ENCODE measurements at places on chromosomes 12 and 14.

DNA sequence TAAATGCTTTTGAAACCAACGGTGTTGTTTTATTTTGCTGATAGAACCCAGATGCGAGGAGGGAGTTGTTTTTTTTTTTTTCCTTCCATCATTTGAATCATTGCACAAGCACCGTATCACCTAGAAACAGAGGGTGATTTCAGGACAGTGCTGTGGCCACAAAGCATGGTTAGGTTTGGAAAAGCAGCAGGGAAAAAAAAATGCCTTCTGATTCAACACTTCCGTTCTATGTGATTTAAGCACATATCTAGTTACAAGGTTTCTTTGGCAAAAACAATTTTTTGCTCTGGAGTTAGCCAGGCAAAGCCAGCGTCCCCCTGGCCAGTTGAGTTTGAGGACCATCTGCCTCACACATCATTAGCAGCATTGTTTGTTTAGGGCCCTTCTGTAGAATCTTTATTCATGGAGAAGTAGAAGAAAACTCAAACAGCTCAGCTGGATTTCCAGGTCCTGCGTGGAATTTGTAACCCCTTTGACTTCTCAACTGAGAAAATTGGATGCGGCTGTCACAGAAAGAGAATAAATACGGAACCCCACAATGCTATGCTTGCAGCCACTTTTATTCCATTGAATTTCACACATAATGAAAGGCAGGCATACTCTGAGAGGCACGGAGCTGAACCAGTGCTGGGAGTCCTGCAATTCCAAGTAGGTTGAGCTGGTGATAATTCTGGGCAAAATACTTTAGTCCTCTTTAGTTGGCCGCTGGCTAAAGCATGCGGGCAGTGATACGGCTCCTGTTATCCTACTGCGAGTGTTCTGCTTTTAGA is 17.0 kb upstream of the WNT5B start:
- DNase-seq = no peak

- no peak for DNase-seq
Measured at GRCh38 chr12:41962171-41962572, 182.5 kb downstream of the GXYLT1 start.

DNA sequence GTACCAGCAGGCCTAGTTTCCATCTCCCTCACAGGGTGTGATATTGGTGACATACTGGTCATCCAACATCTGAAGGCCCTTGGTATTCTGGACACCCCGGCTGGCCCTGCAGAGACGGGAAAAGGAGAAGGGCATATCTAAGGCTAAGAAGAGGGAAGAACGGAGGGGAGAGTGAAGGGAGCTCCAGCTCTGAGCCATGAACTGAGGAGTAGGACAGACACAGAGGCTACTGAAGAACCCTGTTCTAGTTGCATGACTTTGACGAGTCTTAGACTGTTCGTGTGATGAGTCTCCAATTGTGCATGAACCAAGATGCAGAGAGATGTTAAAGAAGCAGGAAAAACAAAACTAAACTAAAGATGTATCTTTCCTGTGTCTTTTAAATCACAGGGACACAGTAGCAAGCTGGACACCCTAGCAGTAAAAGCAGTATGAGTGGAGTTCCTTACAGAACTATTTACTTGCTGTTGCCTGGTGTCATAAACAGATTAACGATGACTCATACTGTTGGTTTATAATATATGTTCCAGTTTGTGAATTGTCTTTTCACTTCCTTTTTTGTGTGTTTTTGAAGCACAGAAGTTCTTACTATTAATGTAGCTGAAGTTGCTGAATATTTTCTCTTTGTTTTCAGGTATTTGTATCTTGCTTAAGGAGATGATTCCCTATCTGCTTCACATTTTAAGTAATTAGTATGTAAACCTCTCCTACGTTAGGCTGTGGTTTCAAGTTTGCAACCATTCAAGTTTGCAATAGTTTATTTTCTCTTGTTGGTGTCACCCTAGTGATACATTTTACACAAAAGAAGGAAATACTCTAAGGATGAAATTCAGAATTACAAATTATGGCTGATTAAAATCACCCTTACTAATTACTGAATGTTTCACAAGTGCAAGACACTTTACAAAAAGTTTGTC is 15.7 kb downstream of the FAR2 start:
- DNase-seq = no peak

DNA sequence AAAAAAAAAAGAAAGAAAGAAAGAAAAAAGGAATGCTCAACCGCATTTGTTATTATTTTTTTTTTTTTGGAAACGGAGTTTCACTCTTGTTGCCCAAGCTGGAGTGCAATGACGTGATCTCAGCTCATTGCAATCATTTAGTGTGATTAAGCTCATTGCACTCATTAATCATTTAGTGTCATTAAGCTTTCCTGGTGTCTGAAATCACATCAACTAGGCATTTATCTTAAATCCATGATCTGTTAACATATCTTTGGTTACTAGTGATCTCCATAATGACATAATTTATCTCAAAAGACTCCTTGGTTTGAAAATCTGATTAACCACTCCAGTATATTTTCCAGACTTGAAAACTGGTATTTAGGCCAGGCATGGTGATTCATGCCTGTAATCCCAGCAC is 26.3 kb downstream of the ETFBKMT start:
- no peak for DNase-seq

DNA sequence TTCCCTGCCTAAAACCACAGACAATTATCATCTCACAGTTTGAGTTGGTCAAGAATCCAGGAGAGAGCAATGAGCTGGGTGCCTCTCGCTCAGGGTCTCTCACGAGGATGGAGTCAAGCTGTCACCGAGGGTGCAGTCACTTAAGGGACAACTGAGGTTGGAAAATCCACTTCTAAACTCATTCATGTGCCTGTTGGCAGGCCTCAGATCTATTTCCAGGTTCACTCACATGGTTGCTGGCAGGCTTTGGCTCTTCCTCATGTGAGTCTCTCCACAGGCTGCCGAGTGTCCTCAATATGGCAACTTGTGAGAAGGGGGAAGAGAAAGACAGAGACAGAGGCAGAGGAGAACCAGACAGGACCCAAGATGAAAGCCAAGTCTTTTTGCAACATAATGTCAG is 10.5 kb upstream of the OR10P1 start:
- no peak for DNase-seq

DNA sequence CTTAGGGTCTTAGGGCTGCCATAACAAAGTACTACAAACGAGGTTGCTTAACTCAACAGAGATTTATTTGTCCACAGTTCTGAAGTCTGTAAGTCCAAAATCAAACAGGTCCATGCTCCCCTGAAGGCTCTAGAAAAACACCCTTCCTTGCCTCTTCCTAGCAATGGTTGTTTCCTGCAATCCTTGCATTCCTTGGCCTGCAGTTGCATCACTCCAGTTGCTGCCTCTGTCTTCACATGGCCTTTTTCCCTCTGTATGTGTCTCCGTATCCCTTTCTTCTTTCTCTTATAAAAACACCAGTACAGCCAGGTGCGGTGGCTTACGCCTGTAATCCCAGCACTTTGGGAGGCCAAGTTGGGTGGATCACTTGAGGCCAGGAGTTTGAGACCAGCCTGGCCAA is 17.4 kb downstream of the KCNMB4 start:
- no peak for DNase-seq

GRCh38 chr14:101289230-101289690 is 272.0 kb upstream of the DIO3 start:
- DNase-seq = no peak

- no peak for DNase-seq
Measured at GRCh38 chr12:116922194-116922897, 11.6 kb downstream of the FBXW8 start.

DNA sequence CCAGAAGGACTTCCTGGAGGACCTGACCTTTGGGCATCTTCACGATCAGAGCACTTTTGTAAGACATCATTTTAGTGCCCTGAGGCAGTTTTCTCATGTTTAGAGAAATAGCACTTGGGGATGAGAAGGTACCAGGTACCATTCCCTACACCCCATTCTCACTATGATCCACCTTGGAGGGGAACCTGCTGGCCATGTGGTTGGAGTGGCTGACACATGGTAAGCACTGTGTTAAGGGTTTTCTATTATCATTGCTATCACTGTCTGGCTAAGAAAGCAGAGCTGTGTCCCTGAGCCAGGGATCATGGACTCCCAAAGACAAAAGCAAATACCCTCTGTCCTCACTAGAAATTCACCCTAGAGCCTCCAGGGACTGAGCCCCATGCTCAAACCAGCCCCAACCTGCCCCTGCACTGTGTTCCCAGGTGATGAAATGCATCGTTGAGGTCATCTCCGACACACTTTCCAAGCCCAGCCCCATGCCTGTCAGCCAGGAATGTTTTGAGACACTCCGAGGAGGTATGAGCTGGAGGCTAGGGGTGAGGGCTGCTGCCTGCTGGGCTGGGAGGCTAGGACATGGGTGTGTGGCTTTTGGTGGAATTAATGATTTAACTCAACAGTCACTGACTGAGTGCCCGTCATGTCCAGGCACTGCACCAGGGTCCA is 3.4 kb downstream of the CHGA start:
- no peak for DNase-seq

- no peak for DNase-seq
Measured at GRCh38 chr12:25130741-25131188, 64.2 kb downstream of the DNAI7 start.

- peak; percentile 19 for DNase-seq
Measured at GRCh38 chr12:459430-460258, at the start of gene B4GALNT3. TSS of gene B4GALNT3 (plus strand) at chr12:459939. CDS start at chr12:460377, 438 bp downstream.

DNA sequence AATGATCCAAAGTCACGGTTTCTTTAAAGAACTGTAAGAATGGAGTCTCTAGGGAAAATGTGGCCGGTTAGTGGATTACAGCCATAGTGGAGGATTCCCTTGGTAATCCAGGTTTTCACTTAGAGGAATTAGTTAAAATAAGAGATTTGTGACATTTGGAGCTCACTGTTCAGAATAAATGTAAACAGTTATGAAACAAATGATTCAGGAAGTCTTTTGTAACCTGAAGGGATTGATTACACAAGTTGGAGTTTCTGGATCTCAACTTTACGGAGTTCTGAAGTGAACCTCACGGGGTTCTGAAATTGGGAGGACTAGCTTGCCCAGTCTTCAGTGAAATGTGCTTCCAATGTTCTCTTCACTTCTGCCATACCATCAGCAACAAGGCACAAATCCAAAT is 234.4 kb upstream of the FKBP4 start:
- no peak for DNase-seq

DNA sequence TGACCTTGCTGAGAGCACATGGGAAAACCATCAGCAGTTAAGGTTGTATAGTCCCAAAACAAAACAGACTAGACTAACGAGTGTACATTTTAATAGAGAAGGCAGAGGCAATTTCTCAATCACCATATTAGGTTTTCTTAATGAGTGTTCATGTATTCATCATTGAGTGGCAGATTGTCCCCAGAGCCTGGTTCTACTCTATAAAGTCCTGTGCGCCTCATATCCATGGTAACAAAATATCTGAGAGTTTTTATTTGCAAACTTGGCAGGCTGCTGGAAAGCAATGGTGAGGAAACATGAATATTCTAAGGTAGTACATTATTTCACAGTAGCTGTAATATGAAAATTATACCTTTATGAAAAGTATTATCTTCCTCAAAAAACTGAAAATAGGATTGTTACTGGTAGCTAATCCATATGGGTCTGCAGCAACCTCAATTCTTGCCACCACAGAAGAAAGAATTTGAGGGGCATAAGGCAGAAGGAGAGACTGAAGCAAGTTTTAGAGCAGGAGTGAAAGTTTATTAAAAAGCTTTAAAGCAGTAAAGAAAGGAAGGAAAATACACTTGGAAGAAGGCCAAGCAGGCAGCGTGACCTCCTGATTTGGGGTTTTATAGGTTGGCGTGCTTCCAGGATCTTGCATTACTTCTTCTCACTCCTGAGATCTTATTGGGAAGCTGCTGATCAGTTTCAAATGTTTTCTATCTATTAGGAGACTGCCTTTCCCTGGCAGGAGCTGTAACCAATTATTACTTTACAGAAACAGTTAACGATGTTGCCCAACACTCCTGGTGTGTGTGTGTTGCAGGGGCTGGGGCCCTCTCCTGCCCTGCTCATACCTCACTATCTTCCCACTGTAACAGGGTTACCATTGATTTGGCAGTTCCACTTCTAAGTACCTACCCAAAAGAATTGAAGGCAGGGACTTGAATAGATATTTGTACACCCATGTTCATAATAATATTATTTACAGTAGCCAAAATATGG is 154.0 kb upstream of the NUDT4 start:
- no peak for DNase-seq

- DNase-seq = no peak
Measured at GRCh38 chr14:105420101-105420973, 710 bp downstream of the MTA1 start.

DNA sequence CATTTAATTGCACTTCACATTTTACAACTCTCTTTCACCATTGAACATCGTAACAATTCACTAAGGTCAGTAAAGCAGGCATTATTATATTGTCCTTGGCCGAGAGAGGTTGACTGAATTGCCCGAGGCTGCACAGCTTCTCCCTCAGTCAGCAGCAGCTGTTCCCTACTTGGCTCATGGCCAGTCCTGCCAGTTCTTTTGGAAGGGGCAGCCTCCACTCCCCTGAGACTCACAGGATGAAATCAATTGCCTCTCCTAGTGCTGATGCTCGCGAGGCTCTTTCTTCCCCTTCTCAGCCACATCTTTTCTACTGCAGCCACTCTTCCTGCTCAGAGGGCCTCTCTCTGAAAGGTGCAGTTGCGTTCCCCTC is 79.9 kb upstream of the KCNA1 start:
- DNase-seq = no peak

DNA sequence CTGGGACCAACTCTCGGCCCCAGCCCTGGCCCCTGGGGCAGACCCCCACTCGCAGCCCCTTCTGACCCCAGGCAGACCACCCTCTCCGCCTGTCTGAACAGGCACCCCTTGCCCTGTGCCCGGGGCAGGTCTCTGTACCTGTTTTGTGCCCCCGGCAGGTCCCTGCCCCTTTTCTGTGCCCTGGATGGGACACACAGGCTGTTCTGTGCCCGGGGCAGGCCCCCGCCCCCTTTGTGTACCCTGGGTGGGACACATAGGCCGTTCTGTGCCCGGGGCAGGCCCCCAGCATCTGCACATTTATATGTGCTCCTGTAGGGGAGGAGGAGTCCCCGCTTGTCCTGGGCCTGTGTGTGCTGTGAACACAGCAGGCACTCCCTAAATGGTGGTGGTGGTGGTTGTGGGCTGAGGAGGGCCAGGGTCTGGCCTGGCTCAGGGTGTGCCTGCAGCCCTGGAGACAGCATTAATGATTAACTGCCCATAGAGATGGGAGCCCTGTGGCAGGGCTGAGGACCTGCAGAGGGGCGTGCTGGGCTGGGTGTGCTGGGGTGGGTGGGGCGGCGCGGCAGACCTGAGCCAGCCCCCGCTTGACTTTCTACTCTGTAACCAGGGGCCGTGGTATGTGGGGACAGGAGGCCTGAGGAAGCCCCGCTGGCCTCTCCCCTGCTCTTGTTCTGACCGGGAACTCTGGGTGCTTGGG is 3.7 kb downstream of the FBRSL1 start:
- no peak for DNase-seq
